ENCODE measurements at places on chromosomes 16 and 17.
A peak's percentile ranks its signal among the peaks of the same experiment; 100 is the strongest.

DNA sequence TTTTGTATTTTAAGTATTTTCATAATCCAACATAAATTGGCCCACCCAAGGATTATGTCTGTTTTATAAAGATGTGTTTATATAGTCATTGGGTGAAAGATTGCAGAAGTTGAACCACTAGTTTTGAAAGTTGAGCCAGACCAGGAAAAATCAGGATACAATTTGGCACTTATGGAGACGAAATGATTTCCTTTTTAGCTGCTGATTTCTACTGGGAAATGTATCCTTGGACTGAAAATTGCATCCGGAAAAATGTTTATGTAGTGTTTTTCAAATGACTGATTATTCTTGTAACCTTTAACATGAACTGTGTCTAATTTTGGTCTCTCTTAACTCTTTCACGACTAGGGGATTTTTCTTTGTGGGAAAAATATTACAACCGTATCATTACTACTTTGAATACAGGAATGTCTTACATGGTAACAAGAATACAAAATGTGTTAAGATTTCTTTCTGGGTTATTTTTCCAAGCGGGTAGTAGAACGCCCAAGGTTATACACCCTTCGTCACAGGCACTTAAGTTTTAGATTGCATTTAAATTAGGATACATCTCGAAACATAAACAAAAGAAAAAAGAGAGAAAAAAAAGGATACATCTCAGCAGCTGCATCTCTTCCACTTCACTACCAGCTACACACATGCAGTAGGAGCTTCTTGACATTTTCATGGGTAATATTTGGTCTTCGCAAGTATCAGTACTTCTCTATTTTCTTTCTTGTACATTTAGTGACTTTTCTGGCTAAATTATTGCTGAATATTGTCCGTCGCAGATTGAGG is 273.0 kb upstream of the TBX2 start:
- DNase-seq = no peak

DNA sequence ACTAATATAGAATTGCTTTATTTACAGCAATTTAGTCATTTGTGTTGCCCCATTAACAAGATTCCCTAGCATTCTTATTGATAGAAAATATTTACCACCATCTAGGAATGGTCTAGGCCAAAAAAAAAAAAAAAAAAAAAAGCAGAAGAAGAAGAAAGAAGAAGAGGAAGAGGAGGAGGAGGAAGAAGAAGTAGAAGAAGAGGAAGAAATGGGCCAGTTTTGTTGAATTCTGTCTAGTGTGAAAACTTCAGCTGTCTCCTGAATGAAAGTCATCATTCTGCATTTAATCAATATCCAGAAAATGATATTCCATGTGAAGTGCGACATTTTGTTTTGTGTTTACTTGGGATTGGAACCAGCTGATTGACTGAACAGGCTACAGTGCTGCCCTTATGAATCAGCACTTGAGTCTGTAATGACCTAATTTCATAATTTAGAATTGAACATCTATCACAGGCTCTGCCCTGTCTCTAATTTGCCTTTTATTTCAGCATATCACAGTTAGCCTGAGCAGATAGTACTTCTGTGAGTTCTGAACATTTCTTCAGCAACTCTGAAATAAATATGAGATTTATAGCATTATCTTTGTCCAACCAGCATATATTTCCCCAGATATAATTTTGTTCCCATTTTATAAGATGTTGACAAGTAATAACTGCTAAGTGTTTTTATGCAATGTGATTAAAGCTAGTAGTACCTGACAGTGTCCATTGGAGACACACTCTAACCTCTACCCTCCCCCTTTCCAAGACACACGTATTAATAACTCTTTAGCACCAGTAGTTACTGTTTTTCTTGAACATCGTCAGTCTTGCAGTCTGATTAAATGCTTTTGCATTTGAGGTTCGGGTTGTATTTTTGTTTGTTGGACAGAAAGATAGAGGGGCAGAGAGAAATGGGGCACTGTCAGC is 5.9 kb downstream of the ANKFN1 start:
- DNase-seq = no peak

DNA sequence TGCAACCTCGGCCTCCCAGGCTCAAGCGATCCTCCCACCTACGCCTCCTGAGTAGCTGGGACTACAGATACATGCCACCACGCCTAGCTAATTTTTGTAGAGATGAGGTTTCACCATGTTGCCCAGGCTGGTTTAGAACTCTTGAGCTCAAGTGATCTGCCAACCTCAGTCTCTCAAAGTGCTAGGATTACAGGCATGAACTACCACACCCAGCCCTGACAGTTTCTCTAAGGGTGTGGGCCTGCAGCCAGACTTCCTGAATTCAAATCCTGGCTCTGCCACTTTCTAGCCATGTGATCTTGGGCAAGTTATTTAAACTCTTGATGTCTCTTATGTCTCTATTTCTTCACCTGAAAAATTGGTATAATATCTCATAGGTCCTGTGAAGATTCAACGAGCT is 5.6 kb downstream of the CUEDC1 start:
- no peak for DNase-seq

DNA sequence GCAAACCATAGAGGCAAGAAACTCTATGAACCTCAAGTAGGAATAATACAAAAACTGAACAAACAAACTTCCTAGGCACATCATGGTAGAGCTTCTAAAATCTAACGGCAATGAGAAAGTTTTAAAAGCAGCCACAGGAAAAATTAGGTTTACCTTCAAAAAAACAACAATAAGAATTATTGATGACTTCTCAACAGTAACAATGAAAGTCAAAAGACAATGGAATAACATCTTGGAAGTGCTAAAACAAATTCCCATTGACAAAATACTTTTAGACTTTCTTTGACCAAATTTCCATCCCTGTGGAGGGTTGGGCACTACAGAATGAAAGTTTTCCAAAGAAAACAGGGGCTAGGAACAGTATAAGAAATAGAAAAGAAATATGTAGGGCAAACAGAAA is 222.9 kb upstream of the ERCC4 start:
- DNase-seq = no peak

DNA sequence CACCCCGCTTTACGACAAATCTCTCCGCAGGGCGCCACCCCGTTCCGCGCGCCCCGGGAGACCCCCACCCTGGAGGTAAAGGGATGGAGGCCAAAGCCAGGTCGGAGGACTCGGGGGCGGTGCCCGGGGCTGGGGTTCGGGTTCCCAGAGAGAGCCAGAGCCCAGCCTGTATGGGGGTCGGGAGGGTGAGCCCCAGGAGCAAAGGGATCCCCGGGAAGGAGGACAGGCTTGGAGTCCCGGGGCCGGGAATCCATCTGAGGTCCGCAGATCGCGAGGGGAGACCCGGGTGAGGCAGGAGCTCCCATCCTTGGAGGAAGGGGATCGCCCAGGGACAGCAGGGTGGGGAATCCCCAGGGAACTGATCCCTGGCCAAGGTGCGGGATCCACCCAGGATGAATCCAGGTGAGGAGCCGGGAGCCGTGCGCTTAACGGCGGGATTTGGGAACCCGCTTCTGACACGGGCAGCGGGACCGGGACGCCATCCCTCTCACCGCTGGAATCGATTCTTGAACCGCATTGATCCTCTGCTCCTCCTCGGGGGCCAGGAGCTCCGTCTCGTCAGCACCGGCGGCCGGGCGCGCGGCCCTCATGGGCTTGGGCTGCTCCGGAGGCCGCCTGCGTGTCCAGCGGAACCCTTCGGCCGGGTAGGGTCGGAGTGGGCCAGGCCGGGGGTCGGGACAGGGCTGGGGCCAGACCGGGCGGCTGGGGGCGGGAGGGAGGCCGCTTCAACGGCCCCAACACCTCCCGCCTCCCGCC is at the start of gene MMD:
MMD (minus strand) TSS at position 657 of the 756 bp plus-strand sequence; CDS start at position 517, 140 bp downstream.
- peak; percentile 50 for DNase-seq

- DNase-seq = peak; percentile 66
Observed at GRCh38 chr17:74842599-74843351, 16.9 kb downstream of the GRIN2C start.

Measured in HT-29 (cell line).